SJSA1 (cell line): ENCODE measurements at places on chromosomes 16 and 17. TPM values are rescaled to one million over a fixed set of nuclear protein-coding genes. Genes with fewer than 3 reads are reported as not detected.

DNA sequence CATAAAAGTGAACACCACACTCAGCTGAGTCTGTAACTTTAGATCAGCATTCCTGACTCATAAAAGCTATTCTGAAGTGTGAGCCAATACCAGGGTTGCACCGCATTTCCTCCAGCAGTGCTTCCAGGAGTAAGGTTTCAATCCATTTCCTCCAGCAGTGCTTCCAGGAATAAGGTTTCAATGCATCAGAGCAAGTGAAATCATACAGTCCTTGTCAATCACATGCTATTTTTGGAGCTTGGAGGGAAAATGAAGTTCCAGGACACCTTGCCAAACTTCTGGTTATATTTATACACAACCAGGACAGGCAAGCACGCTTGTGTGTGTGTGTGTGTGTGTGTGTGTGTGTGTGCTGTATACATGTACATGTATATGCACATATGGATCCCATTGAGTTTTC is 327.6 kb downstream of the GRIN2A start:
- H3K36me3 ChIP-seq, result no peaks in the 10 kb centered on the region
- H3K27ac ChIP-seq, result no peak overlapping the region
- no peak overlapping the region for H3K4me3 ChIP-seq
- no peaks in the 10 kb centered on the region for H3K4me1 ChIP-seq

DNA sequence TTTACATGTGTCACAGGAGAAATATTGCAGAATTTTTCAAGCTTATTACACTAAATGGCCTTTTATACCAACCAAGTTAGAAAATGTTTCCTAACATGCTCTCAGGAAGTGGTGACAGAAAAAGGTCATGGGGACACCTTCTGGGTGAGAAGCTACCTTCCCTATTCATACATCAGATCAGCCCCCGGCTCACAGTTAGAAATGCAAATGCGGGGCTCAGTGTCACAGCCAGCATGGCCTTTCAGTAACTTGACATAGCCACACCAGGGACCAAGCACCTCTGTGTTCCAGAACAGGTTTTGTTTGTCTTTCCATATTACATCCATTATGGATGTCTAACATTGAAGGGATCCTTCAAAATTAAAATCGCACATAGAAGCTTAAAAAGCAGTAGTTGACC is 59.5 kb downstream of the CHD9NB start:
- H3K4me3 ChIP-seq, result no peak overlapping the region
- no peak overlapping the region for H3K27ac ChIP-seq
- H3K4me1 ChIP-seq, result no peaks in the 10 kb centered on the region
- DNase-seq, result no peak
- no peaks in the 10 kb centered on the region for H3K36me3 ChIP-seq

DNA sequence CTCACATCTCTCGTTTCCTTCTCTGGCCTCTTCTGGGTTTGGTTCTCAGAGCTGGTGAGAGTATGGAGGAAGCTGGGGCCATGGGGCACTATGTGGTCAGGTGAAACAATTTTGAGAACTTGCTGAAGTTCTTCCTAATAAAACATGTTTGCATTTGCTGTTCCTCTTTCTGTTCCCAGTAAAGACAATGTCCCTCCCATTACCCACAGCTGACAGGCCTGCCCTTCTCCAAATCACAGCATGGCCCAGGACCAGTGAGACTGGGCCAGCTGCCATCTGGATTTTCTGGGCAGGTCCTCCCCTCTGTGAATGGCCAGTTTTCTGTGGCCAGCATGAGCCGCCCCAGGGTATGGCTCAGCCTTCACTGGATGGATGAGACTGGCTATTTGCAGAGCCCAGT is at the start of gene CD300H:
Gene CD300H (minus strand): TSS at position 113 of the 400 bp plus-strand sequence.
- no peaks in the 10 kb centered on the region for H3K36me3 ChIP-seq
- H3K27ac ChIP-seq, result no peak within 1 kb of the TSS
- H3K27me3 ChIP-seq, result peaks cover 9% of the 10 kb centered on the region; the same call in 1 of the 2 replicates
- no peak for DNase-seq

DNA sequence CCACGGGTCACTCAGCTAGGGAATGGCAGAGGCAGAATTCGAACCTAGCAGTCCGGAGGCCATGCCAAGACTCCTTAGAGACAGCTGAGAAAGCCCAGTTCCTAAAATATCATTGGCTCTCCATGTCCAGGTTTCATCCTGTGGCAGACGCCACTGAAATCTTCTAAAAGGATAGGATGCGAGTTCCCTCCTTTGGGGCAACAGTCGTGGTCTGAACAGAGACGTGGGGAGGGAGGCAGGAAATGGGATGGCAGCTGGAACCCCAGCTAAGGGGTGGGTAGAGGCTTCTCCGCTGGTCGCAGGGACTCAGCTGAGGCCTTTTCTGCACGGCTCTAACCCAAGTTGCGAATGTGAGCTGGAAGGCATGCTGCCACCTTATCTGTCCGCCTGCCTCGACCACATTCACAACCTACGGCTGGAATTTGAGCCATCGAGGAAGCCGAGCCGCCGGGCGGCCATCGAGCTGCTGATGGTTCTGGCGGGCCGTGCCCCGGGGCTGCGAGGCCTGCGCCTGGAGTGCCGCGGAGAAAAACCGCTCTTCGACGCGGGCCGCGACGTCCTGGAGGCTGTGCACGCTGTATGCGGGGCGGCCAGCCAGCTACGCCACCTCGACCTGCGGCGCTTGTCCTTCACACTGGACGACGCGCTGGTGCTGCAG is 1.9 kb upstream of the HSF4 start:
- H3K27ac ChIP-seq, result no peak overlapping the region
- DNase-seq, result no peak
- no peaks in the 10 kb centered on the region for H3K27me3 ChIP-seq
- peaks cover 17% of the 10 kb centered on the region for H3K4me1 ChIP-seq
- H3K36me3 ChIP-seq, result peaks cover 10% of the 10 kb centered on the region
- no peak overlapping the region for H3K4me3 ChIP-seq

DNA sequence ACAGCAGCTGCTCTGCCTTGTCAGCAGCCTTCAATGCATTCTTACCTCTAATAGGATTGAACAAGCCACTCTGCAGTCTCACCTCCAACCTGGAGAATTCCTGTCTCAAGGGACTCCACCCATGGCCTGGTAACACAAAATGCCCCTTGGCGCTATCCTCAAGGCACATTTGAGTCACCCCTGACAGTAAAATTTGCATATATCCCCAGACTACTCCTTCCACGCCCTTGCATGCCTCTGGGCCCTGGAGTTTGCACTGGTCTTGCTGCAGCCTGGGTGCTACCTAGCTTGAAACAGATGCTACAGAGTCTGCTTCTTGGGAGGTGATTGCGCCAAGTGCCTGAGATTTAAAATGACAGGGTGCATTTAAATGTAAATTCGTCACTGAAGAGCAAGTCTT is 391.4 kb upstream of the MAF start:
- no peaks in the 10 kb centered on the region for H3K36me3 ChIP-seq
- H3K27me3 ChIP-seq, result no peaks in the 10 kb centered on the region
- 0 out of 2 replicates have a peak, but pooled peaks cover 3% of the 10 kb centered on the region for H3K4me1 ChIP-seq
- H3K4me3 ChIP-seq, result no peak overlapping the region

DNA sequence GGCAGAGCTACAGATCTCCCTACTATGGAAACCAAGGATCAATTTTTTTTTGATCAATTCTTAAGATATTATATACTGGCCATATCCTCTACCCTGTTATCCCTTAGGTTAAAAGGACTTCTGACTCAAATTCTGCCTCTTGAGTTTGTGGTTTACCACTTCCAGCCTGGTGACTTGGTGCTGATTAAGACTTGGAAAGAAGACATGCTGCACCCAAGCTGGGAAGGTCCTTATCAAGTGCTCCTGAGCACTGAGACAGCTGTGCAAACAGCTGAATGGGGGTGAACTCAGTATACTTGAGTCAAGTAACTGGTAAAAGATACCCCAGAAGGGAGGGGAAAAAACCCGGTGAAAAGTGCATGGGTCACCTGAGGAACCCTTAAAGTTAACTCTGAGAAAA is 20.5 kb upstream of the SPACA3 start:
- H3K36me3 ChIP-seq, result no peaks in the 10 kb centered on the region
- no peak for DNase-seq
- no peaks in the 10 kb centered on the region for H3K27me3 ChIP-seq
- no peak overlapping the region for H3K4me3 ChIP-seq

DNA sequence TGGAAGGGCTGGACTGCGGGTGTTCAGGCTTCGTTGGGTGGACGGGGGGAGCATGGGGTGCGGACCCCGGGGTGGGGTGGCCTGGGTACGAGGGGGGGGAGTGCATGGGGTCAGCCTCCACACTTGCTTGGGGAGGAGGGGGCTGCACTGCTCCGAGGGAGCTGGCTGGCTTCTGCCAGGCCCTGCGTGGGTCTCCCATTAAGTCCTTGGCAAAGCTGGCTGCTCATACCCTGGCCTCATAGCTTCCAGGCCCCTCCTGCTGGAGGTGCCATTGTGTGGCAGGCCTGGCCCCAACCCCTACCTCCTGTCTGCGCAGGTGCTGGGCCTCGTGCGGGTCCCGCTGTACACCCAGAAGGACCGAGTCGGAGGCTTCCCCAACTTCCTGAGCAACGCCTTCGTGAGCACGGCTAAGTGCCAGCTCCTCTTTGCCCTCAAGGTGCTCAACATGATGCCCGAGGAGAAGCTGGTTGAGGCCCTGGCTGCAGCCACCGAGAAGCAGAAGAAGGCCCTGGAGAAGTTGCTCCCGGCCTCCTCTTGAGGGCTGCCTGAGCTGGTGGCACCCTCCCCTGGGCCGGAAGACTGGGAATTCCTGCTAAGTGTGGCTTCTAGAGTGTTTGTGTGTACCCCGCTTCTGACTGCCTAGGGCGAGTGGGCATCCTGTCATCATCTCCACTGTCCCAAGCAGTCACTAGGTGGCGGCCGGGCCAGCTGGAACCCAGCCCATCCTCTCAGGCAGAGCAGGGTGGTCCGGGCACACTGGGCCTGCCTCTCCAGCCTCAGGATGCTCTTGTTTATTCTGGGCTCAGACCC is 1.5 kb downstream of the NUDT16L1 start:
- no peak overlapping the region for H3K27ac ChIP-seq
- H3K27me3 ChIP-seq, result no peaks in the 10 kb centered on the region
- H3K4me1 ChIP-seq, result peaks cover 14% of the 10 kb centered on the region
- peaks cover 56% of the 10 kb centered on the region for H3K36me3 ChIP-seq
- H3K4me3 ChIP-seq, result peak overlapping the region; percentile 91

- no peak overlapping the region for H3K27ac ChIP-seq
- H3K4me1 ChIP-seq, result peaks cover 7% of the 10 kb centered on the region
- no peak for DNase-seq
- no peak overlapping the region for H3K4me3 ChIP-seq
Observed at GRCh38 chr17:14351493-14351892, 50.6 kb downstream of the HS3ST3B1 start.

- DNase-seq, result no peak
- no peaks in the 10 kb centered on the region for H3K4me1 ChIP-seq
- no peak overlapping the region for H3K27ac ChIP-seq
- no peak overlapping the region for H3K4me3 ChIP-seq
- H3K36me3 ChIP-seq, result no peaks in the 10 kb centered on the region
Observed at GRCh38 chr16:26668026-26668425, 398.7 kb upstream of the C16orf82 start.

GRCh38 chr17:1558401-1558800 is 4.2 kb downstream of the PITPNA start:
- H3K27me3 ChIP-seq, result no peaks in the 10 kb centered on the region
- peaks cover 14% of the 10 kb centered on the region for H3K4me1 ChIP-seq
- no peak overlapping the region for H3K4me3 ChIP-seq
- peaks cover 27% of the 10 kb centered on the region for H3K36me3 ChIP-seq
- H3K27ac ChIP-seq, result no peak overlapping the region
- no peak for DNase-seq

- peaks cover 10% of the 10 kb centered on the region for H3K4me1 ChIP-seq
- no peaks in the 10 kb centered on the region for H3K27me3 ChIP-seq
- H3K36me3 ChIP-seq, result no peaks in the 10 kb centered on the region
- no peak for DNase-seq
- no peak overlapping the region for H3K27ac ChIP-seq
Observed at GRCh38 chr16:15792563-15792971, 64.3 kb downstream of the MYH11 start.

DNA sequence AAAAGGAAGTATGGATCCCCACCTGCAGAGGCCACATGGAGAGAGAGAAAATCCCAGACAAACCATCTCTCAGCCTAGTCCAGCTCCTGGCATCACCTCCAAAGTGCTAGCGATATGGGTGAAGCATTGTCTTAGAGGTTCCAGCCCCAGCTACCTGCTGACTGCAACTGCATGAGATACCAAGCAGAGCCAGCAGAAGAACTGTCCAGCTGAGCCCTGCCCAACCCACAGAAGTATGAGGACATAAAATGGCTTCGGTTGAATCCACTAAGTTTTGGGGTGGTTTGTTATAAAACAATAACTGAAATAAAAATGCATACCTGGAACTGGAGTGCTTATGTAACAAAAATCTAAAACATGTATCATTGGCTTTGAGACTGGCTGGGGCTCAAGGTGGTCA is 20.4 kb upstream of the SLFN5 start:
- DNase-seq, result no peak
- H3K4me3 ChIP-seq, result no peak overlapping the region
- H3K36me3 ChIP-seq, result no peaks in the 10 kb centered on the region
- no peaks in the 10 kb centered on the region for H3K4me1 ChIP-seq
- no peak overlapping the region for H3K27ac ChIP-seq

DNA sequence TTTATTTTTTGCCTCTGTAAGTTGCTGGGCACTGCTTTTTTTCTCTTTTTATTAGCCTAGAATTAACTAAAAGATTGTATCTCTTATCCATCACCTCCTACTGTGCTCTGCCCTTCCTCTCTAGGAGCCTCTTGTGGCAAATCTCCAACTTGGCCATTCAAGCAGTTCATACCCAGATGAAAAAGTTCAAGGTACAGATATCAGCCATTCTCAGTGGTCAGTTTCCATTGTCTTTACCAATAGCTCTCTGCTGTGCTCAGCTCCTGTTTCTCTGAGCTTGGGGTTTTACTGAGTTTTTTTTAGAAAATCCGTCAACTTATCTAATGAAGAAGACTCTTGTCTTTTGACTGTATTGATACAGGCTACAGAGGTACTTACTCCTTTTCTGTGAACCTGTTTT is 15.6 kb downstream of the MOSMO start:
- no peak overlapping the region for H3K27ac ChIP-seq
- DNase-seq, result no peak
- no peaks in the 10 kb centered on the region for H3K27me3 ChIP-seq
- no peaks in the 10 kb centered on the region for H3K36me3 ChIP-seq

- no peak for DNase-seq
- H3K4me3 ChIP-seq, result no peak overlapping the region
Observed at GRCh38 chr17:21756856-21757619, 64.7 kb downstream of the KCNJ18 start.

The PPY gene
- total RNA-seq, result not detected in 2 replicates

The HBA2 gene
- total RNA-seq, result not detected in 2 replicates

The NOL3 gene
- 24.1 and 29.7 TPM in 2 replicates for total RNA-seq

The ALOX12B gene
- not detected in 2 replicates for total RNA-seq

The TNP2 gene
- total RNA-seq, result 0.31 TPM in 1 of 2 replicates, not detected in the other

The SDR42E2 gene
- total RNA-seq, result not detected in 2 replicates

The BAIAP3 gene
- 1.2 and 3.1 TPM in 2 replicates for total RNA-seq

The COL1A1 gene
- total RNA-seq, result 957 and 2,133 TPM in 2 replicates

The GJD3 gene
- not detected in 2 replicates for total RNA-seq

The DYNLRB2 gene
- not detected in 2 replicates for total RNA-seq

The NPIPB8 gene
- total RNA-seq, result not detected in 2 replicates

The HOXB1 gene
- not detected in 2 replicates for total RNA-seq

The MMP2 gene
- total RNA-seq, result 231 and 305 TPM in 2 replicates

The ADGRG3 gene
- not detected in 2 replicates for total RNA-seq
